ENCODE measurements at places on chromosomes 1 and 21.

DNA sequence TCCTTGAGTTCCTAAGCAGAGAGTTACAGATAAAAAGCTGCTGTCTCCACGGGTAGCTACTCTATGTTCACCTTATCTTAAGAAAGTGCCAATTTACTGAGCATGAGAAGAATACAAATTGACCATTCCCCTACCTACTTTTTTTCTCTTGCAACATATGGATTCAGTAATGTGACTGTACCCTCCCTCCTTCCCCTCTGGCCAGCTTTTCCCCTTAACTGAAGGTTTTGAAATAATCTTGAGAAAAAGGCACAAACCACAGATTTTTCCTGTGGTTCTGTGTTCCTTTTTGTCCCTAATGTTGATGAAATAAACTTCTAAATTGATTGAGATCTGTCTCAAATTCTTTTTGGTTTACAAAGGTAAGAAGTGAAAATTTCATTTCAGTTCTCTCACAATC lies 2.6 kb upstream of the CD2 start:
- DNase-seq = no peak

DNA sequence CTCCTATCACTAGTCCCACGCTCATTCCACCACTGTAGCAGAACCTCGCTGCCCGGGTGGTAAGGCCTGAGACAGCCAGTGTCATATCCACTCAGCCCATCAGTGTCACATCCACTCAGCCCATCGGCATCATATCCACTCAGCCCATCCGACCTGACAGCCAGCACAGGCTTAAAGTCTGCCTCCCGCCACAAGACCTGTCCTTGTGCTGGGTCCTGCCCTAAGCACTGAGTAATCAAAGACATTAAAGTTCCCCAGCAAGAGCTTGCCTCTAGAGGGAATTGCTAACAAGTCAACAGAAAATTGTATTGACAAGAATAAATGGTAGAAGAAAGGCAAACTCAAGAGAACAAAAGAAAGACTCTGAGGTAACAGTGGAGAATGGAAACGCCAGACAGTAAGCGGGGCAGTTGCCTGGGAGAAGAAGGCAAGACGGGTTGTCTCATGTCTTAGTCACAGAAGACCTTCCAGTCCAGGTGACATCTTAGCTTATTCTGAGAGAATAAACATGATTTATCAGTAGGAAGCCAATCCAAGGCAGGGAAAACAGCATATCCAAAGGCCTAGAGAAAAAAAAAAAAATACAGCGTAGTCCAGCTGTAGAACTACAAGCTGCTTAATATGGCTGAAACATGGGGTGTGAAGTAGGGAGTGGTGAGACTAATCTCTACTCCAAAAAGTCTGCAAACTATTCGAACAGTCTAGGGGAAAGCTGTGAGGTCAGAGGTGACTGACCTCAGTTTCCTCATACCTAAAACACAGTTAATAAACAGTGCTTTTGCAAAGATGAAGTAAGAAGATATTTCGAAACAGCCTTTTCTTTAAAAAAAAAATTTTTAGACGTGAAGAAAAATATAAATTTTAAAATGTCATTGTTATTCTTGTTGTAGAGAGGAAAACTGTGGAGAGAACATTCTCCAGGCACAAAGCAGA lies 1.1 kb downstream of the ITLN1 start:
- DNase-seq = no peak

DNA sequence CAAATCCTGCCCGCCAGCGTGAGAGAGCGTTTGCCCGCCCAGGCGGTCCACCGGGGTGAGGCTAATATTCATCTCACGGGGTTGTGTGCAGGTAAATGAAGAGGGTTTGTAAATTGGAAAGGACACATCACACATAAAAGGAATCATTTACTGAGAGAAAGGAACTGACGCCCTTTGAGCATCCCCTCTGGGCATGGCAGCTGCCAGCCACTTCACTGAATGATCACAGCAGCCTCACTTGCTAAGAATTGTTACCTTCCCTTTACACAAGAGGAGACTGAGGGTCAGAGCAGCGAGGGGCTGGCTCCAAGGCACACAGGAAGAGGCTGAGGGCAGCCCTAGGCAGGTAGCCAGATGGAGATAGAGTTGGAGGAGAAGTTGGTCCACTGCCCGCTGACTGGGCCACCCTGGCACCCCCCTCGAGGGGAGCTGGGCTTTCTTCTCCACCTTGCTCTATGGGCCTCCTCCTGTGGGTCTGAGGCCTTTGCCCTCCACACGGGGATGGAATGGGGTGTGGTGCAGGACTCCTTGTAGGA lies 96.0 kb downstream of the FOXD2 start:
- no peak for DNase-seq

DNA sequence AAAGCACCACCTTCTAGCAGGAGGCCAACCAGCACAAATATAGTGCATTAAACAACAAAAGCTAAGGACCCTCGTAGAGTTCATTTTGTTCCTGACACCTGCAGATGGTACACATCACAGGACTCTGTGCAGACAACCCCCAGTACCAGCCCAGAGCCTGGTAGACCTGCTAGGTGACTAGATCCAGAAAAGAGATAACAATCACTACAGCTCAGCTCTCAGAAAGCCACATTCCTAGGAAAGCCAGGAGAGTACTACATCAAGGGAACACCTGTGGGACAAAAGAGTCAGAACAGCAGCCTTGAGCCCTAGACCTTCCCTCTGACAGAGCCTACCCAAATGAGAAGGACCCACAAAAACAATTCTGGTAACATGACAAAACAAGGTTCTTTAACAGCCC lies 344.7 kb upstream of the PTBP2 start:
- no peak for DNase-seq

- peak; percentile 87 for DNase-seq
These were observed 1.6 kb upstream of the MMP23B start for GRCh38 chr1:1630191-1630964.

DNA sequence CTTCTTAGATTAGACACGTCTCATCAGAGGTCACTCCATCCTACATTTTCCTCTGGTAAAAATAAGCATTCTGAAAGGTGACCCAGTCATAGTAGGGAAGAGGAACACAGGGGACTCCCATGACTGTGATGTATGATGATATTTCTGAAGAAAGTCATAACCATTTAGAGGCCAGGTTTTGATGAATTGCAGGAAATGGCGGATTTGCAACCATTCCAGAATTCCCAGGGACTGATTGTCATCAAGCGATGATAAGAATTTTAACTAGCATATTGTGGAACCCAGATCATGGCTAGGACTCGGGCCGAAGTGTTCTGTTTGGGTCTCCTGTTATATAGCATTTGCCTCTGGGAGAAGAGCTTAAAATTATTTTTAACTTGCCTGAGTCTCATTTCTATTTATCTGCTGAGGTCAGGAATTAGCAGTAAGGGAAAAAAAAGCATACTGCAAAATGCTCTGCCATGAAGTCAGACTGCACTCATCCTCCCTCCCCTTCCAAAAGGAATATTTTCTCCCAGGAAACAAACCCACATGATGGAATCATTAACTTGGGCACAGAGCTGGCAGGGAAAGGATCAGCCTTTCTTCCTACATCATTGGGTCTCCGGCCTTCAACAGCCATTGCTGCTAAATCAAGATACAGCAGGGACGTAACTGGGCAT lies 286.7 kb downstream of the HLX start:
- DNase-seq = no peak

DNA sequence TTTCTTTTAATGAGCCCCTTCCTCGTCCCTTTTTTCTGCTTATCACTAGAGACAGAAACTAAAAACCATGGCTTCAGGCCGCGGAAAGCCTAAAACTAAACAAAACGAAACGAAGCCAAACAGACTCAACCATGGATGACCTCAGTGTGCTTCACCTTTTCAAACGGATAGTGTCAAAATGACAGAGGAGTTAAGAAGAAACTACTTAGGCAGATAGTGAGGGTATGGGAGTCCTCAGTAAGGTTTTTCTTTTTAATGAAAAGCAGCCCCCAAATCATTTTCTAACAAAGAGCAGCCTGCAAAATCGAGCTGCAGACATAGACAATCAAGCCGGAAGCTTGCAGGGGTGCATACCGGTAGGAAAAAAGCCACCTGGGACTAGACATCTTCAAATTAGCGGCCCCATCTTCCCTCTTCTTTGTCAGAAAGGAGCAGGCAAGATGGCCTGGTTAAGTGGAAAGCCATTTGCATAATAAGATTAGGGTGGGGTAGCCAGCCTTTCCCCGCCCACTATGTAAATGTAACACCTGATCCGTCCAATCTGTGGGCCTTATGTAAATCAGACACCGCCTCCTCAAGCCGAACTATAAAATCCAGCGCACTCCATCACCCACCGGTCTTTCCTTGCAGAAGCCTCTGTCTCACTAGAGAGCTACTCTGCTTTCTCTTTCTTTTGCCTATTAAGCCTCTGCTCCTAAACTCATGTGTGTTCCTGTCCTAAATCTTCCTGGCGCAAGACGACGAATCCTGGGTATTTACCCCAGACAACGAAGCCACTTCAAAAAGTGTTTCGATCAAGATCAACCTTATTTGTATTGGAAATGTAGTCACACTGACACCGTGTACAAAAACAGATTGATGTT lies 6.2 kb upstream of the ERO1B start:
- DNase-seq = no peak

- DNase-seq = no peak
These were observed 28.5 kb downstream of the SLC26A9 start for GRCh38 chr1:205914730-205915129.

DNA sequence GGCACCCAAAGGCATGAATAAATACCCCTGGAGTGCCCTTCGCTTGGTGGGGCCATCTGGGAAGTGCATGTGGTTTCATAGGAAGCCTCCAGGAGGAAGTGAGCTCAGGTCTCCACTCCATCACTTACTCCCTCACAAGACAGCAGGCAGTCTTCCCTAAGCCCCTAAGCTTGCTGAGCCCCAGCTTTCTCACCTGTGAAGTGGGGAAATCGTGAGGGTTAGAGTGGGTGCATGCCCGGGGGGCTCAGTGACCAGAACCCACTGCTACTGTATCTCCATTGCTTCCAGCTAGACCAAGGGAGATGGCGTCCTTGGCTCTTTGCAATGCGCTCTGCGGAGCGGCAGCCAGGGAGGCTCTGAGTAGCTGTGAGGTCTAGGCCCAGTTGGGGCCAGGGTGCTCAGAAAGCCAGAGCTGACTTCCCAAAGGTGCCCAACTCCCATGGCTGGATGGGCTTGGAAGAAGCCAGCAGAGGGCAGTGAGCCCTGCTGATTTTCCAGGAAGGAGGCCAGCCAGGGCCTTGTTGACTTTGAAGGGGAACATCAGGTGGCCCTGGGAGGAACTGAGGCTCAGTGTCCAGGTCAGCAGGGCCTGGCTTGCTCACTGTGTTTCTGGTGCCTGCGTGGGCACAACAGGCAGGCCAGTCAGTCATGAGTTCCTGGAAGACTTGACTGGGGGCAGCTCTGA lies 27.3 kb downstream of the CDCP2 start:
- DNase-seq = no peak

DNA sequence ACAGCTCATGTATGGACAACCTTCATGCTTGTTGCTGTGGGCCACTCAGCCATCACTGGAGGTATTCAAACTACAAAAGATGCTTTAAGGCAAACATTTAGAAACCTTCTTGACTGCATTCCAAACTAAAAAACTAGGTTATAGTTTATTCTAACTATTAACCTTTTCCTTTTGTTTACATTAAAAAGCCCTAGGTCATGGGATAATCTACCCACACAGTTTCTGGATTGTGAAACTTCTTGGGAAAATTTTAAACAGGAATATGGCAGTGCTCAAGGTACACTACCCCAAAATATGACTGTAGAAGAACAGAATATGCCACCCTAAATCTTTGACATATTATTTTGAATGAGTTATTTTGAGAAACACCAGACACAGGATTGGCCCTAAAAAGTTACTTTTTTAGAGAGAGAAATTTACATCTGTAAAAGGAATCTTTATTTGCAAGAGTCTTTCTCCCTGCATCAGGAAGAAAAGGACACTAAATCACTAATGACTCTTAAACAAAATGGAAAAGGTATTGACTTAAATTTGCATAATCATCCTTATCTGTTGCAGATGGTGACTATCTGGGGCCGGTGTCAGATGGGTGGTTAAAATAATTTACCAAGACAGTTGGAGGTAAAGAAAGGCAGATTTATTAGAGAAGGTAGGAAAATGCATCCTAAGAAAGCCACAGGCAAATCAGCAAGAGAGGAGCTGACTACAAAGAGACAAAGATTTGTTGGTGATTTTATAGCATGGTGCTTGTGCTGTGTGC lies 25.1 kb upstream of the NUF2 start:
- DNase-seq = no peak

DNA sequence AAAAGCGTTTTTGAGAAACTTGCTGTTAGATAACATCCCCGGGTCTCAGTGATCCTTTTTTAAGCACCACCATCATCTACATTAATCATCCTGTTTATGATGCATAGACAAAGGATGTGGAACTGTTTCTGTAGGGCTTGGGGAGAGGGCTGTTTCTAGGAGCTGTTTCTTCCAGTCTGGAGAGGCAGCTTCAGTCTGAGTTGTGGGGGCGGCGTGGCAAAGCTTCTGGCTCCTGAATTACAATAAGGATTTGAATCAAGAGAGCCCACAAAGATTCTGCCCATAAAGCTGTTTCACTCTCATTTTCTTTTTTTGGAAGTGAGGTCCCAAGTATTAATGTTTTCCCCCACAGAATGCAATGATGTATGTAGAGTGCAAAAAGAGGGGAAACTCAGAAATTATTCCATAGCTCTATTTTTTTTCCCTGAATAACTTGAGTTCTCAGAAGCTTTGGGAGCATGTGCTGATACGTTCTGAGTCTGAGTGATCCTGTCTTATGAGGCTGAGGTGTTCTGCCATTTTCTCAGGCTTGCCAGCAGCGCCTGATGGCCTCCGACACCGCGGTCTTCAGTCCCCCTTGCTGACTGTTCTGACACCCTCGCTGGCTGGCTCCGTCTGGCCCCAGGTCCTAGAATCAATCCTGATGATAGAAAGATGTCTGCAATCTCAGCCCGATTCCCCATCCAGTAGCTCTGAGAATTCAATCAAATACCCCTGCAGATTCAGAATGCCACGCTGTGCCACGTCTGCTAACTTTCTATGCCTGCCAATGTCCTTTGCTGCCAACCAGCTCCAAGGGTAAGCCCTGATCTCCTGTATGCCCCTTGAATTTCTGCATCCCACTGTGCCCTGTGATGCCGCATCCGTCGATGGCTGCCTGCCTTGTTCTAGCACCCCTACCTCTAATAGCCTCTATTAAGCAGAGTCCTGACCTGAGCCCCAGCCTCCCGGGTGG lies 92.4 kb upstream of the AKT3 start:
- no peak for DNase-seq

GRCh38 chr21:34604556-34604955 lies 10.4 kb downstream of the RCAN1 start:
- DNase-seq = no peak

DNA sequence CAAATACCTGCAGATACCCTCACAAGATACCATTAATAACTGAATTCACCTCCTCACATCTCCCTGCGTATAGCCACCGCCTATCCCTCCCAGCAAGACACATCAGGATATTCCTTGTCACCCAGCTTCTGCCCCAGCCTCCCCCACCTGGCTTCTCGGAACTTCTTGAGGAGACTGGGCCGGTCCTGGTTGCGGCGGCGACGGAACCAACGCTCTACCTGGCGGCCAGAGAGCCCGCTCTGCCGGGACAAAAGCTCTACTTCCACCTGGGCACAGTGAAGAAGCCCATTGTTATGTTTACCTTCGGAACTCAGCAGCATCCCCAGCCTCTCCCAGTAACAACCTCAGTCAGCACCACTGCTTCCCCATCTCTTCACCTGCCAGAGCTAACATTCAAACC lies 6.7 kb downstream of the CERS2 start:
- no peak for DNase-seq

GRCh38 chr1:9311029-9311428 lies 18.3 kb downstream of the SPSB1 start:
- no peak for DNase-seq
